Kidney epithelial cell (primary cell): ENCODE measurements at places on chromosomes 1 and 21. TPM values are rescaled to one million over a fixed set of nuclear protein-coding genes. Genes with fewer than 3 reads are reported as not detected.

The BTBD8 gene
- total RNA-seq = 3.3 and 3.6 TPM in 2 replicates

The TRIM67 gene
- total RNA-seq = 0.14 and 0.63 TPM in 2 replicates

The POGK gene
- 45.6 and 45.8 TPM in 2 replicates for total RNA-seq

The RAD54L gene
- 2.9 and 6.1 TPM in 2 replicates for total RNA-seq

The HHAT gene
- total RNA-seq = 12.9 and 15.0 TPM in 2 replicates
